ENCODE measurements at places on chromosomes 1 and 21.

- no peak for DNase-seq
Observed at GRCh38 chr1:42732126-42732680, 7.8 kb downstream of the CLDN19 start.

DNA sequence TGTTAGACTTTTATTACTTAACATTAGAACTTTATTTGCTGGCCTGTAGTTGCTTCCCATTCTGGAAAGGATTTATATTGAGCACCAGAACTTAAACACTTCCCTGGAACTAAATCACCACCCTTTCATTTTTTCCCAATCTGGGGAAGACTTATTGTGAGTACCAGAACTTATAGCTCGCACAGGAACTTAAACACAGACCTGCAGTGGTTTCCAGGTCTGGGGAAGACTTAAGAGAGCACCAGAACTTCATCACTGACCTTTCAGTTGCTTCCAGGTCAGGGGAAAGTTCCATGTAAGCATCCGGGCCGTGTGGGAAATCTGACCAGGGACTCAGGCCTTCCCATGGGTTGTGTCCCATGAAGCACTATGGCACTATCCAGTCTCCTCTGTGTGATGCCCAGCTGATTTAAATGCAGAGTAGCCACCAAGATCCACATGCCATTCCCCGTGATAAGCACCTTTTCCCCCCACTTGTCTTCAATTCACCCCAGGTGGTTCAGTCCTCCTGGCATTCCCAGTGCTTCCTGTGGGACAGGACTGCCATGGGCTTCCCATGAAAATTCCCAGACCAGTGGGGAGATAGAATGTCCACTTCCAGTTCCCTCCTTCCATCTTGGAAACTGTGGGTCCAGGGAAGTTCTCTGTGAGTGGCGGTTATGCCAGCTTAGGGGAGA, 48.9 kb downstream of the C4BPA start:
- no peak for DNase-seq

- no peak for DNase-seq
Observed at GRCh38 chr1:174408146-174408545, 39.6 kb upstream of the GPR52 start.

DNA sequence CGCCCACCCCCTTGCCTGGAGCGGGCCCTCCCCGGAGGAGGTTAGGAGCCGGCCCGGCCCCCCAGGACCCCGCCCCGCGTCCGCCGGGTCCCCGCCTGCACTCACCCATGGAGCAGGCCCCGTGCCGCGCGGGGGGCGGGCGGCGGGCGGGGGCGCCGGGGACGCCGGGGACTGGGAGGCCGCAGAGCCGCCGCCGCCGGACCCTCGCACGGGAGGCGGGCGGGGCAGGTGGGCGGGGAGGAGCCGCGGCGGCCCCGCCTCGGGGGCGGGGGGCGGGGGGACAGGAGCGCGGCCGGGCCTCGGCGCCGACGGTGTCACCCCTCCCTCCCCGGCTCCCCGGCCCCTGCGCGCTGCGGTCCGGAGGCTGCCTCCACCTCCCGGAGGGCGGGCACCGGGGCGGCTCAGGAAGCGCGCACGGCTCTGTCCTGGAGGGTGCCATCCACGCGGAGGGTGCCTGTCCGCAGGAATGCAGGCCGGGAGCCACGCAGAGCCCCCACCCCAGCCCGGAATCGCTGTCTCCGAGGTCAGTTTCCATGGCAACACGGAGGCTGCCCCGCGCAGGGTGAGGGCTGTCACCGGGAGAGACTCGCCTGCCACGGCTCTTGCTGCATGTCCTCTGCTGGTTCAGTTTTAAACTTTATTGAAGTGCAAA, 5.9 kb upstream of the PLEKHG5 start:
- no peak for DNase-seq

DNA sequence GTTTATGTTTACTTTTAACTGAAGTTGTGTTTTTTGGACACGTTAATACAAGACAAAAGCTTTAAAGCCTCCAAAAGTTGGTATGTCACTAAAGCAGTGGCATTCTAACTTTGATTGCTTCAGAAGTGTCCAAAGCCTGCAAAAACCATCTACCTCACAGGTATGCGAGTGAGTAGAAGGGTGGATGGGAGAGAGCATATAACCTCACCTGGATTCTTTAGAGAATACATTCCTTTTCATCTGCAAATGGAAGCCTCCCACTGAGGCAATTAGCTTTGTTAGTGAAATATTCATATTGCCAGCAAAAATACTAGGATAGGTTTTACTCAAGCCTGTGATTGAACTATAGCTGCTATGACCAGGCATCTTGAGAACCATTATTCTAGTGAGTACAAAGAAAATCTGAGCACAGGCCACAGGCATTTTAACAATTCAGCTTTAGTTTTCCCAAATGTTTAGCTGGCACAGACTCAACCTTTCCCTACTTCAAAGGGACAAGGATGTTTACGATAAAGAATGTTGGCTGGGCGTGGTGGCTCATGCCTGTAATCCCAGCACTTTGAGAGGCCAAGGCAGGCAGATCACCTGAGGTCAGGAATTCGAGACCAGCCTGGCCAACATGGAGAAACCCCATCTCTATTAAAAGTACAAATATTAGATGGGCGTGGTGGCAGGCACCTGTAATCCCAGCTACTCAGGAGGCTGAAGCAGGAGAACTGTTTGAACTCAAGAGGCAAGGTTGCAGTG, 39.7 kb downstream of the MAP3K21 start:
- no peak for DNase-seq

DNA sequence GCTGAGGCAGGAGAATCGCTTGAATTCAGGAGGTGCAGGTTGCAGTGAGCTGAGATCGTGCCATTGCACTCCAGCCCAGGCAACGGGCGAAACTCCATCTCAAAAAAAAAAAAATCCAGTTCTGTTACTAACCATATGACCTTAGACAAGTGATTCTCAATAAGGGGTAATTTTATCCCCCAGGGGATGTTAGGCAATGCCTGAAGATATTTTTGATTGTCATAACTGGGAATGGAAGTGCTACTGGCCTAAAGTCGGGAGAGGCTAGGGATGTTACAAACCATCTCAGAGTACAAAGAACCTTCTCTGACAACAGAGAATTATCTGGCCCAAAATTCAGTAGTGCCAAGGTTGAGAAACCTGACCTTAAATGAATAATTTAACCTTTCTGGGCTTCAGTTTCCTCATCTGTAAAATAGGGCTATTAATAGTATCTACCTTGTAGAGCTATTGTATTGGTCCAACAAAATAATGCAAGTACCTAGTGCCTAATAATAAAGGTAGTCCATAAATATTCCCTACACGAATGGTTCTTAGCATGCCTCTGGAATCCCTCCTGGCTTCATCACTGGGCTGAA, 5.8 kb upstream of the LMNA start:
- DNase-seq: no peak

DNA sequence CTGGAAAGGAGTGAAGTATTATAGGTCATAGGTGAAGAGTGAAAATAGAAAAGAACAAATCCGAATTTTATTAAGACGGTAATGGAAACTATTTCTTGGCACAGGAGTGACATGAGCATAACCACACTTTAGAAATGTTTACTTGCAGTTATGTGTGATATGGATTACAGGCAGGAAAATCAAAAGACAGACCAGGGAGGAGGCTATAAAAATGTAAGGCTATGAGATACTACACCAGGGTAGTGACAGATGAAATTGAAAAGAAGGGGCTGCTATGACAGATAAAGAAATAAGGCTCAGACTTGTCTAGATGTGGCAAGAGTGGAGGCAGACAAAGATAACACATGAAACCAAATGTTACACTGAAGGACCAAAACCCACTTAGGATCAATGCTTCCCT, 31.7 kb downstream of the GPATCH2 start:
- no peak for DNase-seq

- DNase-seq: no peak
Observed at GRCh38 chr1:154810571-154810970, 59.5 kb downstream of the KCNN3 start.

DNA sequence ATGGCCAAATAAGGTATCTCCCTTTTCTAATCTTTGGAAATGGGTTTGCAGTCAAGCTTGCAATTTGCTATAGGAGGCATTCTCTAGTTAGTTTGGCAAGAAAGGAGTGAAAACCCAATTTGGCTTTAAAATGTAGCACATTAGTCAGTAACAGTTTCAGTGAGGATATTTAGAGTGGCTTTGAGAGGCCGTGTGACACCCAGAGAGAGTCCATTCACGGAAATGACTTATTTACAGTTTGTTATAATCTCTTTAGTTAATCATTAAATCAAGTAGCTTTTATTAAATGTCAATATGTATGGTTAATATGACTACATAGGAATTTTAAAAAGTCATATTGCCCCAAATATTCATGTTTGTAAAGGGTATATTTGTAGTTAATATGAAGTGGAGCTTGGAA, 9.6 kb downstream of the ZBTB18 start:
- DNase-seq: no peak

DNA sequence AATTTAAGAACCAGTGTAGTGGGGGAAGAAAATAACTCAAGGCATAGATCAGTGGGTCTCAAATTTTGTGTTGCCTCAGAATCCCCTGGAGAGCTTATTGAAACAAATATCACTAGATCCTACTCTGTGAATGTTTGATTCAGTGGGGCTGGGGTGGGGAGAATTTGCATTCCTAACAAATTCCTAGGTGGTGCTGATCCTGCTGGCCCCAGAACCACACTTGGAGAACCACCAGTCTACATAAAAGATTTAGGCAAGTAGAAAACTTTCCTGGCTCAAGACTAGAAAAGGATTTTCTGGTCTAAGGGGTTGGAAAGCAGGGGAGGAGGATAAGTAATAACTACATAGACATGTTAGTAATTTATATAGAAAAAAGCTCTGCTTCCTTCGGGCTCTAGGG, 34.1 kb upstream of the C1orf21 start:
- DNase-seq: no peak

GRCh38 chr1:117834416-117834815, 95.0 kb downstream of the GDAP2 start:
- DNase-seq: no peak

DNA sequence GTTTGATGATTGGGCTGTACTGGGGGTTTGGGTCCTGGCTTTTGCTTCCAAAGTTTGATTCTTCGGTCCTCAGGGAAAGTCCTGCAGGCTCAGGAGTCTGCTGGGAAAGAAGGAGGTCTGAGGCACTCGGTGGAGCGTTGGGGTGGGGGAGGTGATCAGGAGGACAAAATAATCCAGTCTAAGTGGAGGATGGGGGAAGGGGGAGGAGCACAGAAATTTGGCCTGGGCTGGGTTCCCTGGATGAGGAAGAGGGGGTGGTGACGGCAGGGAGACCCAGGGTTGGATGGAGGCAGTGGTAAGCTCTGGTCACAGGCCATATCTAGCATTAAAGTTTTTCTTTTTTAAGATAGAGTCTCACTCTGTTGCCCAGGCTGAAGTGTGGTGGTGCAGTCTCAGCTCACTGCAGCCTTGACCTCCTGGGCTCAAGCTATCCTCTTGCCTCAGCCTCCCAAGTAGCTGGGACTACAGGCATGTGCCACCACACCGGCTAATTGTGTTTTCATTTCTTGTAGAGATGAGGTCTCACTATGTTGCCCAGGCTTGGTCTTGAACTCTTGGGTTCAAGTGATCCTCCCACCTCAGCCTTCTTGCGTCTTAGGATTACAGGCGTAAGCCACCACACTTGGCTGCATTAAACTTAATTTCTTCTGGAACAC, 6.8 kb downstream of the SH2D2A start:
- no peak for DNase-seq

DNA sequence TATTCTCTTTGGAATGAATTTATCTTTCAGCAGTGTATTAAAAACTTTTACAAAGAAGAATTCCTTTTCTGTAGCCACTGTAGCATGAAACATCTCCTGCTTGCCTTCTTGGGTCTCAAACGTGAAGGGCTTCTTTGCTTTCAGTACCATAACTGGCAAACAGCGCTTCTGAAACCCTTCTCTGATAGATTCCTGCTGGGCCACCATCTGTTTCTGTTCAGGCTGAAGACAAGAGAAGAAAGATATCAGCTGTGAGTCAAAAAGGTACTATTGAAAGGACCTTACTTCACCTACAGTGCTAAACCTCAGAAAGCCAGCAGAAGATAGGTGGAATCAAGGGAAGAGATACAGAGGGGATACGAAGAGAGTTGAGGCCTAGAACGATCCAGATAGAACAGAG, 10.5 kb downstream of the AIM2 start:
- DNase-seq: no peak

GRCh38 chr1:211613108-211613947, 34.4 kb upstream of the SLC30A1 start:
- no peak for DNase-seq

GRCh38 chr1:88744142-88744541, 60.1 kb downstream of the PKN2 start:
- no peak for DNase-seq
